ENCODE measurements at places on chromosomes 3 and 15. TPM values are rescaled to one million over a fixed set of nuclear protein-coding genes. Genes with fewer than 3 reads are reported as not detected.

ZDHHC23 gene
- total RNA-seq, result 7.7 TPM

GRCh38 chr3:58085616-58086015 is 77.4 kb downstream of the FLNB start:
- no peak overlapping the region for H3K4me3 ChIP-seq
- peak overlapping the region; percentile 24 for H3K27ac ChIP-seq
- no peaks in the 10 kb centered on the region for H3K4me1 ChIP-seq
- H3K36me3 ChIP-seq, result no peaks in the 10 kb centered on the region

- no peaks in the 10 kb centered on the region for H3K36me3 ChIP-seq
- no peaks in the 10 kb centered on the region for H3K27me3 ChIP-seq
- H3K27ac ChIP-seq, result no peak overlapping the region
These were observed 6.9 kb downstream of the ATXN7 start for GRCh38 chr3:63870615-63871005.

DNA sequence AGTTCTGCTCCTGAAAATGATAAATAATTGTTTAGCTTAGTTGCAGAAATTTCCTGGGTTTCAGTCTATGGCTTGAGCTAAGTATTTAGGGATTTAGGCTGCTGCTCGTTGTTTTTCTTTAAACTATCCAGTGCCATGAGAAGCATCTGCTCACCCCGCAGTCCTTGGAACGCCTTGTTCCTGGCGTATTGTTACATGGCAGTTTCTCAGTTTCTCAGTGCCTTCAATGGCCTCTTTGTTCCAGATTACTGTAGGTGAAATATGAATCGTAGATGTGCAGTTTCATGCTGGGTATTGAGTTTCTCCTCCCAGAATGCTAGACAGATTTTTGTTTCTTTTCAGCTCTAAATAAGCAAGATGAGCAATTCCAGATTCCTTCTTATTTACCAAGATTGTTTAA is 269.5 kb upstream of the GBE1 start:
- DNase-seq, result no peak
- H3K4me1 ChIP-seq, result no peaks in the 10 kb centered on the region
- H3K4me3 ChIP-seq, result no peak overlapping the region
- no peak overlapping the region for H3K27ac ChIP-seq
- no peaks in the 10 kb centered on the region for H3K27me3 ChIP-seq

GRCh38 chr3:21020681-21021080 is 730.3 kb downstream of the ZNF385D start:
- H3K27ac ChIP-seq, result no peak overlapping the region
- no peak overlapping the region for H3K4me3 ChIP-seq
- no peak for DNase-seq
- H3K36me3 ChIP-seq, result no peaks in the 10 kb centered on the region
- H3K4me1 ChIP-seq, result peaks cover 4% of the 10 kb centered on the region
- H3K27me3 ChIP-seq, result no peaks in the 10 kb centered on the region

DNA sequence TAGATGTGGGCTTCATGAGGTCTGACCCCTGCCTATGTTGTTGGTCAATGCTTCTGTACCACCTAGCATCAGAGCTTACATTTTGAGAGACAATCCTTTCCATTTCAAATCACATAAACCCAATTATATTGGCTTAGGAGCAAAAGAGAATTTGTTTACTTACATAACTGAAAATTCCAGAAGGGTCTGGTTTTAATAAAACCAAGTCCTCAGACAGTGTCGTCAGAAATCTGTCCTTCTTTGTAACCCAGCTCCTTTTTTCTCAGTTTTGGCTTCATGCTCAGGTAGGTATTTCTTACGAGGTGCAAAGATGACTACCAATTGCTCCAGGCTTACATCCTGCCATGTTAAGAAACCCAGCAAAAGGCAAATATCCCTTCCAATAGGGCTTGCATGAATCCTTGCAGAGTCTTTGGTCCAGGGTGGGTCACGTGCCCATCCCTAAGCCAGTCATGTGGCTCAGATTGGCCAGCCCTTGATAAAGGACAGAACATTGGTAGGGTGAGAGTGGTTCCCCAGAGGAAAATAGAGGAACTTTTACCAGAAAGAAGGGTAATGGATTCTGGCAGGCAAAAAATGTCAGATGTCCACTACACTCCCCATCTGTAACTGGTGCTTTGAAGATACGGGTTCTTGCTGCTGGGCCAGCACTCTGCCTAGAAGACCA is 50.2 kb upstream of the VILL start:
- peaks cover 20% of the 10 kb centered on the region for H3K4me1 ChIP-seq
- peak overlapping the region; percentile 27 for H3K27ac ChIP-seq
- no peaks in the 10 kb centered on the region for H3K27me3 ChIP-seq

DNA sequence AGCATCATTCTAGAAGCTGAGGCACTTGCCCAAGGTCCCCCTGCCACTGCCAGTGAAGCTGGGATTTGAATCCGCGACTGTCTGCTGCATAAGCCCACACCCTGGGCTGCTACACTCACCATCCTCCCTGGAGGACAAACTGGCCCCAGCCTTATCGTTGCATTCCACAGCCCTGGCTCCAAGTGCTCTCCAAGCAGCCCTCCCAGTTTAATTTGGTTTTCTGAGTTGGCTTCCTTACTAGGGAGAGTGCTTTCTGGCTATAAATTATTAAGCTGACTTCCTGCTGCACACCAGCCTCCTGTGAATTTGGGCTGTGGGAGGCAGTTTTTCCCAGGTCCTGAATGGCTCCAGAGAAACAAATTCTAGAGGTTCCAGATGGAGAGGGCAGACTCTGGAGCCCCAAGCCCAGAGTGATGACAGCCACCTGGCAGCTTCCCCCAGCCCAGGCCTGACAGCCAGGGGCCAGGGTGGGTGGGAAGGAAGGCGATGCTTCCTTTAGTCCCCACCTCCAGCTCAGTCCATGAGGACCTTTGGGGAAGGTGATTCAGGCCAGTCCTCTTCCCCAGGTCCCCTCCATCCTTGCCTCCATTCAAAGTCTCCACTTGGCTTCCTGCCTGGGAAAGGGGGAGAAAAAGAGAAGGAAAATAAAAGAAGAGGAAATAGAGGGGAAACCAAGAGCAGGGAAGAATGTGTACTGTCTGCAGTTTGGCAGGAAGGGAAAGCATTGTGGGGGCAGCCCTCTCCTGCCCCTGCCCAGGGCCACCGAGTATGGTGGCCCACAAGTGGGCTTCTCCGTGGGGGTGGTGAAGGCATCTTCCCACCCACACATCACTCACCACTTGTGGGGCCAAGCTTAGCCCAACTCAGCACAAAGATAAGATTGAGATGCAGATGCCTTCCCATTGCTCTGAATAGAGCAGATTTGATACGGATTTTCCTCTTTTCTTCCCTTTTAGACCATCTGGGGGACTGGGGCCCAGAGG is 69.6 kb downstream of the SEMA5B start:
- DNase-seq, result peak; percentile 56
- H3K4me3 ChIP-seq, result no peak overlapping the region
- no peaks in the 10 kb centered on the region for H3K27me3 ChIP-seq
- peaks cover 36% of the 10 kb centered on the region for H3K4me1 ChIP-seq

GRCh38 chr3:78322780-78323179 is 1282.9 kb downstream of the ROBO2 start:
- H3K27ac ChIP-seq, result no peak overlapping the region
- no peaks in the 10 kb centered on the region for H3K36me3 ChIP-seq
- no peak overlapping the region for H3K4me3 ChIP-seq
- DNase-seq, result no peak

PFKFB4 gene
- 14.8 TPM for total RNA-seq

AP3S2 gene
- 31.8 TPM for total RNA-seq

DNA sequence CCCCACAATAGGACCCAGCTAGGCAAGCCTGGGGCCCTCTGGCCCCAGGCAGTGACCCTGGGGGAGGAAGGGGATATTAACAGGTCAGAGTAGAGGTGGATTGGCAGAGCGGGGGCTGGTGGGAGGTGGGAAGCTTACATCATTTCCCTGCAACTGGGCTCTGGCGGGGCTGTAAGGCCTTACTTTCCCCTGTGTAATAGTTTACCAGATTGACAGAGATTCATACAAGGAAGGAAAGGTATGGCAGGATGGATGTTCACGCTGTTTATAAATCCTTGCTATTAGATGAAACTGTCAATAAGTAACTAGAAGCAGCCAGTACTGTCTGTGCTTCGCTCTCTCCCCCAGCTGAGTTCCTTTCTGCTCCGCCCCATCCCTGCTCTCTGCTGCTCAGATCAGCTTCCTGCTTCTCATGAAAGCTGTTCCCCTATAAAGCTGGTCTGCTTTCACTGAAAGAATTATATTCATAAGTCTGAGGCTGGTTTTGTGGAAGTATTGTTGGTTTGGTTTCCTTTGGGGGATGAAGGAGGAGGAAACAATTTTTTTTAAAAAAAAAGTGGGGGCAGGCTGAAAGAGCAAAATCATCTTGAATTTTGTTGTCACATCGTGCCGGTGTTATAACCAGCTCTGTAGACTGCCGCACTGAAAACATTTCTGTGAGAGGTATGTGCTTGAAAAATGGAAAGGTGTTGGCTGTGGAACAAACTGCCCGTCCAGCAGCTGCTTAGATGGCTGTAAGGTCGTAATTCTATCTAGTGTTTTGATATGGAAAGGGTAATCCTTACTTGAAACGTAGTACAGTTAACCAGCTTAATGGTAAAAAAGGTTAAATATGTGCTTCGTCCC is 76.4 kb downstream of the BBX start:
- H3K27ac ChIP-seq, result peak overlapping the region; percentile 85
- H3K27me3 ChIP-seq, result no peaks in the 10 kb centered on the region
- H3K4me1 ChIP-seq, result no peaks in the 10 kb centered on the region
- H3K4me3 ChIP-seq, result no peak overlapping the region

ISLR gene
- total RNA-seq, result 30.4 TPM

DNA sequence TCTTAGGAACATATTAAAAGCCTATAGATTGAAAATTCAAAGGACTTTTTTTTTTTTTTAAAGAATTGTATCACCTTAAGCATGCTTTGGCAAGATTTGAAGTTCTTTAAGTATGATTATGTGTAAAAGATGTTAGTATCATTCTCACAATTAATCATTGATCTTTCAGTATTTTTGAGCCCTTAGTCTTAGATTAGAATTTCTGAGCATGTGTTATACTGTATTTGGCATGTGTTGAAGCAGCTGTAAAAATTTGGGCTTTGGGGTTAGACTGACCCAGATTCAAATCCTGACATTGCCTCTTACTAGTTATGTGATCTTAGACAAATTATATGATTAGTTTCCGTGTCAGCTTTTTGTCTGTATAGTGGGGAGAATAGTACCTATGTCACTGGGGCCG is 6.3 kb downstream of the OXSR1 start:
- H3K27ac ChIP-seq, result no peak overlapping the region
- H3K4me1 ChIP-seq, result peaks cover 17% of the 10 kb centered on the region
- DNase-seq, result no peak
- no peaks in the 10 kb centered on the region for H3K27me3 ChIP-seq
- no peaks in the 10 kb centered on the region for H3K36me3 ChIP-seq

SCN11A gene
- 0.12 TPM for total RNA-seq

DNA sequence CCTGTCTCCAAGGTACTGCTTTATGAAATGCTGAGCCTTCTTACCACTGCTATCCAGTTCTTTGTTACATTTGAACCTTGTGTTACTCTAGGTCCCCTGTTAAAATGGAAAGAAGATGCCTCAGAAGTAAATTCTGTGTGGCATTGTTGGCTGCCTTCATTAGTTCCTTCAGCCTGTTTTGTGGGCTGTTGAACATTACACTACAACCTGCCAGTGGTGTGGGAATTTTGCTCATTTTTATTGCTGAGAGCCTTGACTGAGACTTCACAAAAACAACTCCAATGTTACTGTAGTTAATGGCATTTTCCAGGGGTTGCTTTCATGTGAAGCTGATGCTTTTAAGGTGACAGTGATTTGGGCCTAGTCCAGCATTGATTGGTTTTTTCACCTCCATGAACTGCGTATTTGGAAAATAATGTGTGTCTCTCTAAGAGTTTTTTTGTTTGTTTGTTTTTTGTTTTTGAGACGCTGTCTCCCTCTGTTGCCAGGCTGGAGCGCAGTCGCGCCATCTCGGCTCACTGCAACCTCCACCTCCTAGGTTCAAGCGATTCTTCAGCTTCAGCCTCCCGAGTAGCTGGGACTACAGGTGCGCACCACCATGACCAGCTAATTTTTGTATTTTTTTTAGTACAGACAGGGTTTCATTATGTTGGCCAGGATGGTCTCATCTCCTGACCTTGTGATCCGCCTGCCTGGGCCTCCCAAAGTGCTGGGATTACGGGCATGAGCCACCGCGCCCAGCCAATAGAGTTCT is 4.3 kb downstream of the MAPK6 start:
- H3K27me3 ChIP-seq, result no peaks in the 10 kb centered on the region
- no peak overlapping the region for H3K27ac ChIP-seq
- H3K4me3 ChIP-seq, result no peak overlapping the region
- peaks cover 2% of the 10 kb centered on the region for H3K36me3 ChIP-seq
- peaks cover 3% of the 10 kb centered on the region for H3K4me1 ChIP-seq

GRCh38 chr3:35665390-35666055 is 26.2 kb downstream of the ARPP21 start:
- peaks cover 13% of the 10 kb centered on the region for H3K4me1 ChIP-seq
- H3K27ac ChIP-seq, result no peak overlapping the region
- no peaks in the 10 kb centered on the region for H3K36me3 ChIP-seq
- H3K27me3 ChIP-seq, result peaks cover 22% of the 10 kb centered on the region

DNA sequence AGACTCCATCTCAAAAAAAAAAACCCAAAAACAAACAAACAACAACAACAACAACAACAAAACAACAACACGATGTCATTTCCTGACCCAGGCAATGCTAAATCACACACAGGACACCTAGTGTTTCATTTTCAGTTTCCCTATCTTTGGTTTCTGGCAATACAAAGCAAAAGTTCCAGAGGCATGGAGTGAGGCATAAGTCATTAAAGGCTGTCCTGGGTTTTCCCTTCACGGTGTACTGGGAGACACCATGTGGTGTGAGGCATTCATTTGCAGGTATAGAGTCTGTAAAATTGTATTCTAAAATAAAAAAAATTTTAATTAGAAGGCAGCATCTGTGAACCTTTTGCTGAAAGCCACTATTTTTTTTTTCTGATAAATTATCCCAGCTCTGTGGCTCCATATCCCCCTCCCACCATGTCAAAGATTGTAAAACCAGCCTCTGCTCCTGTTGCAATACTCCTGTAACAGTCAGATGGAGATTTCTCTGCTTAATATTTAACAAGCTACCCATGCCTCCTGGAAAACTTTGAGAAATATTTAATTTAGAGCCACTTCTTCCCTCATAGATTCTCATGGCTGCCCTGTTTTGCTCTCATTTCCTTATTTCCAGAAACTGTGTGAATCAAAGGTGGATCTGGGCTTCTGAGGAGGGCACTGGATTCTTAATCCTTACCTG is 324.6 kb downstream of the MCTP2 start:
- no peaks in the 10 kb centered on the region for H3K36me3 ChIP-seq
- H3K4me1 ChIP-seq, result no peaks in the 10 kb centered on the region
- DNase-seq, result peak; percentile 18

DNA sequence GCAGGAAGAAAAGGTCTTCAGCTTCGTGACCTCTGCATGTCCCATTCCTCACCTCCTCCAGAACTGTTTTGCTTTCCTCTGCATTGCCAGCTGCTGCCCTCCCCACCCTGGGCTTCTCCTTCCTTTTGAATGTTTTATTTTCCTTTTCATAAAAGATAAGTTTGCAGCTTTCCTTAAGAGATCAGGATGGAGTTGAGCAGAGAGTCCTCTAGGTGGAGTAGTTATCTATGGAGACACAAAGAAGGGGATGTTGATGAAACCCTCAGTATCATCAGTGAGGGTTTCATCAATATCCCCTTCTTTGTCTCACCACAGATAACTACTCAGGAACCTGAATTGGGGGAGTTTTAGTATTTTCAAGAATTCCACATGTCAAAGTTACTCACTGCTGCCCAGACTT is 19.0 kb upstream of the SLC25A36 start:
- H3K4me3 ChIP-seq, result no peak overlapping the region
- no peaks in the 10 kb centered on the region for H3K27me3 ChIP-seq
- no peaks in the 10 kb centered on the region for H3K36me3 ChIP-seq
- no peaks in the 10 kb centered on the region for H3K4me1 ChIP-seq

- H3K27me3 ChIP-seq, result no peaks in the 10 kb centered on the region
- DNase-seq, result no peak
- H3K27ac ChIP-seq, result no peak overlapping the region
- H3K4me3 ChIP-seq, result no peak overlapping the region
- peaks cover 7% of the 10 kb centered on the region for H3K4me1 ChIP-seq
- peaks cover 34% of the 10 kb centered on the region for H3K36me3 ChIP-seq
These were observed 28.5 kb downstream of the TSPAN3 start for GRCh38 chr15:77042245-77042919.
